Right cardiac atrium (tissue), 5 donors: ENCODE measurements at places on chromosomes 5 and 9. TPM values are rescaled to one million over a fixed set of nuclear protein-coding genes. Genes with fewer than 3 reads are reported as not detected.

Gene PRELID2
- 41.5 TPM for total RNA-seq

Gene SIT1
- 0.26 TPM for total RNA-seq

Gene CCDC183
- 2.0 TPM for total RNA-seq

Gene SGCD
- total RNA-seq = 73.1 TPM

Gene PHF2
- total RNA-seq = 31.4 TPM

Gene FOXD1
- not detected for total RNA-seq

Gene PCDHB9
- 2.3 TPM for total RNA-seq

Gene ADAMTS2
- 23.2 TPM for total RNA-seq

Gene LIX1
- 0.36 TPM for total RNA-seq

Gene N4BP3
- 0.54 TPM for total RNA-seq

Gene PPP1R26
- 23.8 TPM for total RNA-seq

Gene CD72
- total RNA-seq = 0.68 TPM

Gene PFDN1
- 60.0 TPM for total RNA-seq

Gene ECSCR
- 19.9 TPM for total RNA-seq

Gene DDX4
- not detected for total RNA-seq

Gene F12
- total RNA-seq = 0.17 TPM

Gene FEM1C
- 19.3 TPM for total RNA-seq

Gene RMRP
- 19,654 TPM for total RNA-seq

Gene SNCAIP
- 1.6 TPM for total RNA-seq

Gene HTR1A
- not detected for total RNA-seq
